ENCODE measurements at places on chromosomes 5 and 9. TPM values are rescaled to one million over a fixed set of nuclear protein-coding genes. Genes with fewer than 3 reads are reported as not detected.

The OR2S2 gene
- total RNA-seq = not detected

The LCP2 gene
- not detected for total RNA-seq

The LPAR1 gene
- 0.33 TPM for total RNA-seq

The UGT3A1 gene
- not detected for total RNA-seq

The CAMK4 gene
- total RNA-seq = 0.10 TPM

The FRMD3 gene
- total RNA-seq = 11.1 TPM

The CCDC171 gene
- 1.1 TPM for total RNA-seq

The CYSRT1 gene
- total RNA-seq = 0.65 TPM

The HTR4 gene
- 0.10 TPM for total RNA-seq

The GOLPH3 gene
- 62.5 TPM for total RNA-seq

The RAB3C gene
- total RNA-seq = 4.9 TPM

The KCNT1 gene
- not detected for total RNA-seq

The FUBP3 gene
- total RNA-seq = 46.2 TPM

The IL13 gene
- total RNA-seq = not detected

The CDH9 gene
- total RNA-seq = not detected

The PCDHA9 gene
- total RNA-seq = under 0.01 TPM

The IFNA21 gene
- not detected for total RNA-seq

The GMCL2 gene
- total RNA-seq = not detected

The DND1 gene
- not detected for total RNA-seq

The PHYKPL gene
- total RNA-seq = 40.5 TPM

The F2RL2 gene
- total RNA-seq = 0.76 TPM

The BAAT gene
- total RNA-seq = not detected

The FOXD1 gene
- under 0.01 TPM for total RNA-seq

The PIP5K1B gene
- total RNA-seq = 0.19 TPM

The C9 gene
- not detected for total RNA-seq

The SVEP1 gene
- 0.33 TPM for total RNA-seq

The MOCS2 gene
- 30.4 TPM for total RNA-seq

The AQP7 gene
- 0.19 TPM for total RNA-seq

The LCN1 gene
- not detected for total RNA-seq

The PRELID2 gene
- 17.0 TPM for total RNA-seq

The OTP gene
- total RNA-seq = not detected

The FAM221B gene
- total RNA-seq = not detected

The PHF19 gene
- total RNA-seq = 44.6 TPM

The PCDHGA2 gene
- 1.6 TPM for total RNA-seq

The FOXD4L3 gene
- not detected for total RNA-seq

The LRRC70 gene
- 48.7 TPM for total RNA-seq

The STX17 gene
- total RNA-seq = 22.2 TPM

The ANXA2R gene
- 5.4 TPM for total RNA-seq

The C5orf52 gene
- not detected for total RNA-seq

The ITK gene
- total RNA-seq = not detected

The MOB3B gene
- total RNA-seq = 0.65 TPM

The IRGM gene
- total RNA-seq = not detected

The TLX3 gene
- total RNA-seq = not detected

The FOXD4L4 gene
- 0.19 TPM for total RNA-seq

The BTNL3 gene
- not detected for total RNA-seq

The PTPRD gene
- total RNA-seq = 51.9 TPM

The HBEGF gene
- 30.1 TPM for total RNA-seq

The PCDH12 gene
- 55.6 TPM for total RNA-seq

The DNLZ gene
- 10.8 TPM for total RNA-seq

The SREK1 gene
- total RNA-seq = 75.3 TPM

The CCL27 gene
- not detected for total RNA-seq

The DMRTA1 gene
- 0.33 TPM for total RNA-seq

The QRFP gene
- not detected for total RNA-seq

The CPLANE1 gene
- 23.9 TPM for total RNA-seq

The NELFB gene
- total RNA-seq = 77.1 TPM

The ACOT12 gene
- total RNA-seq = not detected

The RGMB gene
- 39.4 TPM for total RNA-seq

The MYOZ3 gene
- total RNA-seq = under 0.01 TPM

The RASEF gene
- total RNA-seq = not detected
